ENCODE measurements at places on chromosomes 4 and X. TPM values are rescaled to one million over a fixed set of nuclear protein-coding genes. Genes with fewer than 3 reads are reported as not detected.
A peak's percentile ranks its signal among the peaks of the same experiment; 100 is the strongest.

Gene COL4A6
- not detected for total RNA-seq

GRCh38 chr4:162791226-162791625 lies 375.5 kb downstream of the NAF1 start:
- DNase-seq = no peak

Gene CTSO
- 11.2 TPM for total RNA-seq

Gene TMEM31
- total RNA-seq = not detected

DNA sequence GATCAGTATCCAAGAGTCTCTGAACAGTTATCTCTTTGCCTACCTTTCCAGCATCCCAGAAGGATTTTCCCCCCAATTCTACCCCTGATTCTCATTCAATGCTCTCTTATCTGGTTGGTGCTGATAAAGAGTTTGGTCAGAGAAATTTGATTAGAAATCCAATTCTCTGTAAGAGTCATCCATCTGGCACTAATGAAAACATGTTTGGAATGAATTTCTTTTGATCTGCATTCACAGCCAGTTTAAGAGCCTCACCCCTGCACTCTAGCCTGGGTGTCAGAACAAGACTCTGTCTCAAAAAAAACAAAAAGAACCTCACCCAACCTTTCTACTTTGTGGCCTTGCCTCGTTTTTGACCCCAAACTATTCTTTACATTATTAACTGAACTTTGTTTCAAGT lies 122.1 kb downstream of the MANBA start:
- no peak for DNase-seq

DNA sequence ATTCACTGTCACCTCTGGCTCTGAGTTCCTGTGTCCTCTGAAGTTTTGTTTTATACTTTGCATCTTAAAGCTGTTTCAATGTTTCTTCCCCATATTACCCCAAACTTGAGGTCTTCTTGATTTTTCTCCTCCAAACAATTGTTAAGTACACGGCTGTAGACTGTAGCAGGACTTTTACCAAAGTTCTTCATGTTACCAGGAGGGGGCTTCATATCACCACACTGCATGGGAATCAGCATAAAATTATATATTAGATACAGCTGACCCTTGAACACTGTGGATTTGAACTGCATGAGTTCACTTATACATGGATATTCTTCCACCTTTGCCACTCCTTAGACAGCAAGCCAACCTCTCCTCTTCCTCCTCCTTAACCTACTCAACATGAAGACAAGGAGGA lies 56.6 kb downstream of the SPATA18 start:
- DNase-seq = peak; percentile 17

DNA sequence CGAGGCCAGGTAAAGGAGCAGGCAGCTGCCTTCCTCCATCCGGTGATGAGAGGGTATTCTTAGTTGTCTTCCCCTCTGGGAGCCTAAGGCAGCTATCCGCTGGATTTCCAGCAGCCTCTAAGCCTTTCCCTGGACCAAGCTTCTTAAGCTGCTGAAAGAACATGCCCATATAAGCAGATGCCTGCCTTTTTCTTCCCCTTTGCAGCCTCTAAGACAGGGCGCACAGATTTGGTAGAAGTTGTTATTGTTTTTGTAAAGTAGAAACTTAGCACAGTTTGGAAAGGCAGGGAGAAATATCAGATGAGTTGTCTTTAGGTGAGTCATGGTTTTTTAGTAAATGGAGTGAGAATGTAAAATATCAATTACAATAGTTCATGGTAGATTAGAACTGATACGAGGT lies 210.8 kb downstream of the ARHGAP10 start:
- peak; percentile 19 for DNase-seq

- peak; percentile 59 for DNase-seq
These were observed 93.6 kb upstream of the RASGEF1B start for GRCh38 chr4:81565142-81565870.

GRCh38 chr4:168496834-168497233 lies at the start of gene PALLD:
PALLD (plus strand) TSS chr4:168497052.
- no peak for DNase-seq

- DNase-seq = peak; percentile 5
These were observed 30.5 kb upstream of the ADGRG2 start for GRCh38 chrX:19152762-19153161.

Gene TMEM156
- not detected for total RNA-seq

DNA sequence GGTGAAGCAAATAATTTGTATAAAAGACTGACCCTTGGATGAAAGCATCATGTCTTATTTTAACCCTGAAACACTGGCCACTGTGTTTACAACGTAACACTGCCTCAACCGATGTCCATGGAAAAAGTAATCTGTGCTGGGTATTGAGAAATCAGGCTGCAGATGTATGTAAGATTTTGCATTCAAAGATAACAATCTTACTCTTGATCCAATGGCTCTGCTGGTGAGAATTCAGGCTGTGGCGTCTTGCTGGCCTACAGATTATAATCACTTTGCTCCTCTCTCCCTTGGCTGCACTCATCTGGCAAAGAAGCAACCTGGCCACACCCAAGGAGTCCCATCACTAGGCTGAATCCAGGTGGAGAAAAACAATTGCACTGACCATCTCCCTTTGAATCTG lies 7.5 kb downstream of the ADGRA3 start:
- DNase-seq = no peak

GRCh38 chr4:29459926-29460325 lies 1260.2 kb upstream of the PCDH7 start:
- no peak for DNase-seq

Gene MTNR1A
- not detected for total RNA-seq

GRCh38 chr4:119526786-119527550 lies 101.6 kb downstream of the PDE5A start:
- DNase-seq = peak; percentile 19

DNA sequence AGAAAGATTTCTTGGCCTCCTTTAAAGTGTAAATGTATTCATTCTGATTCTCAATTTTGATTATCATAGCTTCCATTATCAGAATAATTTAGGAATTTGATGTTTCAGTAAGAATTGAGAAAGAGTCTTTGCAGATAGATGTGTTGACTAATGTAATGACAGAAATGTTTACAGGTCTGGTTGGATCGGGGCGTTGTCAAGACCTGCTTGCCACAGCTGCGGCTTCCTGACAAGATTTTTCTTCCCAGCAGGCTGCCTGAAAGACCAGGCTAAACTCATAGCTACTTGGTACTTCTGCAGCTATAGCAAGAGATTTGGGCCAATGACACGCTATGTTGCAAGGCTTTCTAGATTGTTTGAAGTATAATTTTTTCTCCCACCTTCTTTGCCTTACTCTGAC lies 91.5 kb upstream of the ANKRD50 start:
- DNase-seq = no peak

Gene PPP3CA
- total RNA-seq = 57.0 TPM

Gene CCNQ
- 45.5 TPM for total RNA-seq
